ENCODE measurements at places on chromosomes 1 and 21.

DNA sequence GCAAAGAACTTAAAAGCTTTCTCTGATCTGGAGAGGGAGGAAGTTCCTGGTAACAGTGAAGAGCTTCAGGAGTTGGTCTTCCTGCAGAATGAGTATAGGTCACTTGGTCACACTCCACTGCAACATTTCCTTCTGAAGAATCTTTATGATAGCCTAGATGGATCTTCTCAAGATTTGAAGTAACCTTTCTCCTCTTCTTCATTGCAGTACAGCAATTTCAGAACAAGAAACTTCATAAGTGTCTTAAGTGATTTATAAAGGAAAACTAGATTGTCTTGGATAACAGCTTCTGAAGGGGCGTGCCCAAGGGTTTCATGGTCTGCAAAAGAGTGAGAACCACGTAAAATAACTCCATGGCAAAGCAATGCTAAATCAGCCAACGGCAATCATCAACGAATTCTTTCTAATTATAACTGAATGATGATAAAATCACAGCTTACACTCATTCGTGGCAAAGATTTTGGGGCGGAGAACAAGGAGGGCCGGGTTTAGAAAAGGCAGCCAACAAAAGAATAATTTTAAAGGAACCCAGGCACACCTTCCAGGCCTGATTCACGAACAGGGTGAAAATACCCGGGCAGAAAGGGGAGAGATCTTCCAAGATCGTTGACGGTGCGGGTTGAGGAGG is 53.9 kb upstream of the ASPM start:
- peak; percentile 48 for DNase-seq

- peak; percentile 58 for DNase-seq
These were observed 8.6 kb upstream of the EPHA2 start for GRCh38 chr1:16164213-16165072.

GRCh38 chr1:154758346-154758745 is 111.7 kb downstream of the KCNN3 start:
- no peak for DNase-seq

- DNase-seq = no peak
These were observed 7.2 kb upstream of the PSRC1 start for GRCh38 chr1:109290137-109290536.

DNA sequence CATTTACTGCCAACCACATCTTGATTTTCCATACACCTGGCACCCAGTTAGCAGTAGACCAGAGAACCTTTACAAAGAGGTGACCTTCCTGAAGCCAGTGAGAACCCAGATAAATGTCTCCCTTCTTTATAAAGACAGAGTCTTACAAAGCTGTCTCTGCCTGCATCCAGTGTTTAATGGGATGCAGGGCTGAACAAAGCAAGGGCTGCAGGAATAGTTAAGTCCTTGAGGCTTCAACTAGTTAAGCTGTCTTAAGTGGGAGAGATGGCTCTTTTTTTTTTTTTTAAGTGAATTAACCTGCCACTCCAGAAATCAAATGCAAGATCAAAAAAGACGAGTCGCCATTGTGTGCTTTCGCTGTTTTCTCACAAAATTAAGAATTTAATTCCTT is 1.5 kb downstream of the AHCYL1 start:
- DNase-seq = no peak

DNA sequence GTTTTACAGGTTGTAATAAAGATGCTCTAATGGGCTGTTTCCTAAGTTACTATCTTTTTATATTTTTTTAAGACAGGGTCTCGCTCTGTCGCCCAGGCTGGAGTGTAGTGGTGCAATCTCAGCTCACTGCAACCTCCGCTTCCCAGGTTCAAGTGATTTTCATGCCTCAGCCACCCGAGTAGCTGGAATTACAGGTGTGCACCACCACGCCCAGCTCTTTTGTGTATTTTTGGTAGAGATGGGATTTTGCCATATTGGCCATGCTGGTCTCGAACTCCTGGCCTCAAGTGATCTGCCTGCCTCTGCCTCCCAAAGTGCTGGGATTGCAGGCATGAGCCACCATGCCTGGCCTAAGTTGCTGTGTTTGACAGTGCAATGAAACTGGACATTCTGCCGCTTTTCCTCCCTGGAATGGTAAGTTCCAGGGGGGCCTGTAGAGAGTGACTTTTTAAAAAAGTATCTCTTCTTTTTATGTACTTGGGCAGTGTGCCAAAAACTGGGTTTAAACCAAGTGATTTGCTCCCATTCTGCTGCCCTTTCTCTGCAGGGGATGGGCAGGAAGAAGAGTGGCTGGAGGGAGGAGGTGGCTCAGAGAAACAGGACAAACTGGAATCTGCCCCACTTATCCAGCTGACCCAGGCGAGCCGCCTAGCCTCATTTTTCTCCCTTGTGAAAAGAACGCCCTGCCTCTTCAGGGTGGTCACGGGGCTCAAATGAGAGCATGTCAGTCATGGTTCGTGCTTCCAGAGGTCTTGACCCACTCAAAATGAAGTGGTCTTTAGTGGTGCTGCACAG is 2.3 kb downstream of the SLC37A1 start:
- DNase-seq = no peak
